NCI-H1930 (cell line): ENCODE measurements at places on chromosomes 1 and 21.

DNA sequence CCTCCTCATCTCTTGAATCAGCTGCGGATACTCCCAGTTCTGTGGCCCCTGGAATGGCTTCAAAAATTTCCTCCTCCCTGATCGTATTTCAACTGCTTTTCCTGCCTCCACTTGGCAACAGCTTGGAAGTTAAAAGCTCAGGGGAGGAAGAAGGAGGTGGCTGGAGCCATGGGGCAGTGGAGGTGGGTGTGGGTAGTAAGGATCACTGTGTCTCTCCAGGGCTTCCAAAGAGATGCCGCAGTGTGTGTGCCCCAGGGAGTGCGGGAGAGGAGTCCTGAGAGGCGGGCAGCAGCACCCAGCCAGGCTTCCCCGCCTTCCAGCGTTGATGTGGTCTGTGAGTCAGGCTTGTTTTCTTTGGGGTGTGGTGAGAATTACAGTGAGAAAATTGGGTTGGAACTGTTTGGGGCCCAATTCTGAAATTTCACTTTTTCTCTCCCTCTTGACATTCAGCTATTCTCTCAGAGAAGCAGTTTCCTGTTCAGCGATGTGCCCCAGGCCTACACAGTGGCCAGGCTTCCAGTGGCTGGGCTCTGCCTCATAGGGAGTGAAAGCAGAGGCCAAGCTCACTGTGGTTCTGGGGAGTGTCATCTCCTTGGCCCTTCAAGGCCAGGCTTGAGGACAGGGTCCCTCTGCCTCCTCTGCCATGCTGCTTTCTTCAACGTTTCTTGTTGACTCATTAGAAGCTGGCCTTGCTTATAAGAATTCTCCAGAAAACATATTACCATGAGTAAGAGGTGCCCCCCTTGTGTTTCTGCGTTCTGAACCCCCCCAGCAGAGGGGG, 69.0 kb downstream of the PGM1 start:
- DNase-seq, result no peak

DNA sequence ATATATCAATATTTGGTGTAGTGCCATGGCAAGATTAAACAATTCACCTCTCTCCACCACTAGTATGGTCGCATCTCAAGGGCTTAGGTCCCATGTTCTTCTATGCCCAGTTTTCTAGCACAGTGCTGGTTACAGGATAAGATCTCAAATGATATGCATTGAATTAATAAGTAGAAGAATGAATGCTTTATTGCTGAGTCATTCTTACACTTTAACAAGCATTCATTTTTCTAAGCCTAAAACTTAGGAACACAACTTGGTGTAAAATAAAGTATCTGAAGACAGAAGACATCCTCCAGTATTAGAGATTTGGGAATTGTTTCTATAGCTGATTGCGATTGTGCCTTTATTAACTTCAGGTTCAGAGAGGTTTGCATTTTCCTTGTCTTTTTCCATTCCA, 85.8 kb downstream of the TBX15 start:
- no peak for DNase-seq

GRCh38 chr1:223652436-223652941, 13.0 kb downstream of the CAPN8 start:
- DNase-seq, result no peak

- DNase-seq, result no peak
Observed at GRCh38 chr1:169367096-169367685, 406 bp downstream of the NME7 start.
